Frontal cortex (tissue), 4 donors: ENCODE measurements at places on chromosomes 5 and 9.
A peak's percentile ranks its signal among the peaks of the same experiment; 100 is the strongest.

GRCh38 chr5:121285801-121286521 lies 565.7 kb upstream of the FTMT start:
- DNase-seq, result no peak

DNA sequence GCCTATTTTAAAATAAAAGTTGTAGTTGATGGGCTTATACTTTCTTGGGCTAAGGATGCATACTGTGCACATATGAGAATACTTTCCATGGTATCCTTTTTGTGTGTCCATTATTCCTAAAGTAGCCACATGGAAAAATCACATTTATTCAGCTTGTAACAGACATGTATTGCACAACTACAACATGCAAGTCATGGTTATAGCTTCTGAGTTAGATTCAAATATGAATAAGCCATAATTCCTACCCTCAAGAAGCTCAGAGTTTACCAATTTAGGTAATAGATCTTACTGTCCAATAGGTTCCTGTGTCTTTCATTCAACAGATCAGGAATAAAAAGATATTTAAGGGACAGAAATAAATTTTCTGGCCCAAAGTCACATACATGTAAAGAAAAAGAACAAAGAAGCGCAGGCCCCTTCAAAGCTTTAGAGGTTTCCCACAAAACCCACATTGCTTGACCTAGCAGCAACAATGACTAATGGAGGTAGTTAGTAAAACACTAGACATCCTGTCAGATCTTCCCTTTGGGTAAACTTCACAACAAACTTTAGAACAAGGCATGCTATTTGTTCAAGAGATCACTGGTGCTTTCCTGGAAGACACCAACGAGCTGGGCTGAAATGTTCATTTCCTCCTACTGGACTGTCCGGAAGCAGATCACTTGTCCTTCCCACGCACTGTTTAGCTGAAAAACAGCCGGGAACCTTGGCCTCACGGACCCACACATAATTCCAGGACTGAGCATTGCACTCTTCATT lies 78.4 kb upstream of the ITGA1 start:
- no peak for DNase-seq

GRCh38 chr9:92645041-92645440 lies 24.9 kb downstream of the IPPK start:
- no peak for DNase-seq

- no peak for DNase-seq
These were observed 34.7 kb upstream of the MIER3 start for GRCh38 chr5:56986626-56986947.

DNA sequence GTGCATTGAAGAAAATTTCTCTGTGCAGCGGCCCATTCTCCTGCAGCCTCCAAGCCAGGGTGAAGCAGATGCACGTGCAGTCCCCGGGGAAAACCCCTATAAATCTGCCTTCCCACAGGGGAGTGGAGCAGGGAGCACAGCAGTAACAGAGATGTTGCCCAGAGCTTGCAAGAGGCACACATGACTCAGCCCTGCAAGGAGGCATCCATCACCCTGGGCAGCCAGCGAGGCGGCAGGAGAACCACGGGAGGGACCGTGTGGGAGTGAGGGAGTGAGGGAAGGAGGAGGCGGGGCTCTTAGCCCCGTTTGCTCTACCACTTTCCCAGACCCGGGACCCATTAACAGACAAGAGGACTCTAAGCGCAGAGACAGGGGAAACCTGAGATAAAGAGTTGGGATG lies 96.2 kb upstream of the ARAP3 start:
- no peak for DNase-seq

DNA sequence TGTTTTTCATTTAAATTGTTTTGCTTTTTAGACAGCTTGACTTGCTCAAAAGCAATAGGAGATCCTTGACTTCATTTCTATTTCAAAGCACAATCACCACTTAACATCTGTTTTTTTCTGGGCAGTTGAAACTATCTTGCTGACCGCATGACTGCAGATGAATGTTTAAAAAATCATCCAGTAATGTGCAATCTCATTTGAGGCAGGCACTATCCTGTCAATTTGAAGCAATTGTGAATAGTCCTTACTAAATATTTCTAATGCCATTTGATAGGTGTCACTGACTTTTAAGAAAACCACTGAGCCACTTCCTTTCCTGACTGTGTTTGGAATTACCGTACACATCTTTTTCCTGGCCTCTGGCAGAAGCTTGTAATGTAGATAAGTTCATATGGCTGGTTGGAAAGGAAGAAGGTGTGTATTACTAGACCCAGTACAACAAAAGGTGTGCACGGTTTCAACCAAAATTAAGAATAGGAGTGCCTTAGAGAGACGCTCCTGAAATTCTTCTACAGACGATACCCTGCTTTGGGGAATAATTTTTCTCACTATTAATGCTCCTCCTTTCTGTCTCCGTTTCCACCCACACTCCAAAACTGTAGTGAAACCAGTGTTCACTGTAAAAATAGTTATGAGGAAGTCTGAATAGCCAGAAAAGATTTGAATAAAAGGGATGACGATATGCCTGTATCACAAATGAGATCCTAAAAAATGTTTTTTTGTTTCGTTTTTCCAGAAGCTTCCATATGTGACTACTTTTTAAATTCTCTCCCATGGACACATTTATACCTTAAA lies 136.7 kb upstream of the MOCS2 start:
- no peak for DNase-seq

DNA sequence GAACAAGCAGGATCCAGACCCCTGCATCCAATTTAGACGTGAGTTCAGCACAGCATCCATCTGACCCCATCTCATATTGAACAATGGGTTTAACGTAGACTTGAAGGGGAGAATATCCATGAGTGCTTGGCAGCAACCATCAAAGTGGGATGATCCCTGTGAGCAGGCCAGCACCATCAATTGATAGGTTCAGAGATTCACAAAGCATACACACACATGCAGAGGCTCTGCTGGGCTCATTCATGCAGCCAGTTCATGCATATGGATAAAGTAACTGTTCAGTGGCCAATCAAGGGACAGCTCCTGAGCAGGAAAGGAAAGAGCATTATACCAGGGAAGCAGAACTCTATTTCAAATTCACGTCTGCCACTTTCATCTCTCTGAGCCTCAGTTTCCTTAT lies 24.8 kb upstream of the CPEB4 start:
- DNase-seq, result no peak

GRCh38 chr9:131590907-131591844 lies 45.9 kb downstream of the PRRT1B start:
- peak; percentile 67 for DNase-seq

DNA sequence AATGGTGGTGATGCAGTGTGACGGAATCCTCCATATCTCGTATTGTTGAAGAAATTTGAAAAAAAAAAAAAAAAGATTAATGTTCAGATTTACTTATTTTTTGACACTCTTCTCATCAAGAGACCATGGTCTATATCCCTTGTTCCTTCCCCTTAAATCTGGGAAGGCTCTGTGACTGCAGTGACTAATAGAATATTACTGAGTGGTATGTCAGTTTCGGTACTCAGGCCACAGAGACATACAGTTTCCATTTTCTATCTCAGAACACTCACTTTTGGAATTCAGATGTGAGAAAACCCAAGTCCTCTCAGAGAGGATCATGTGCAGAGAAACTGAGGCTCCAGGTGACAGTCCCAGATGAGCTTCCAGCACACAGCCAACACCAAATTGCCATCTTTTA lies 1193.5 kb downstream of the DTWD2 start:
- DNase-seq, result no peak

GRCh38 chr5:7894439-7894838 lies 25.5 kb downstream of the MTRR start:
- DNase-seq, result no peak

DNA sequence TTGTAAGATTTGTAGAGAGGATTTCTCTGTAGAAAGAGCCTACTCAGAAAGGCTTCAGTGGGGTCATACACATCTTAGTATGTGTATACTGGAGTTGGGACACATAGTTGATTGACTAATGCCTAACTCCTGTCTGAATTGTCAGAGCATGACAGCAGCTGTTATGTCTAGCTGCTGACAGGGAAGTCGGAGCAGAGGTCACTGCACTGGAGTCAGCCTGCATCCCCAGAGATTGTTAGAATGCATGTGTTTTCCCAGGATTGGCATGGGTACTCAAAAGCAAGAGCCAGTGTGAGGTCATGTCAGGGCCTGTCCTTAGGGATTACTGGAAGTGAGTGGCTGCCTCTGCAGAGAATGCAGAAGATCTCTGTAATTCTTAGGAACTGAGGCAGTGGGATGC lies 82.7 kb downstream of the ITGA1 start:
- DNase-seq, result no peak

DNA sequence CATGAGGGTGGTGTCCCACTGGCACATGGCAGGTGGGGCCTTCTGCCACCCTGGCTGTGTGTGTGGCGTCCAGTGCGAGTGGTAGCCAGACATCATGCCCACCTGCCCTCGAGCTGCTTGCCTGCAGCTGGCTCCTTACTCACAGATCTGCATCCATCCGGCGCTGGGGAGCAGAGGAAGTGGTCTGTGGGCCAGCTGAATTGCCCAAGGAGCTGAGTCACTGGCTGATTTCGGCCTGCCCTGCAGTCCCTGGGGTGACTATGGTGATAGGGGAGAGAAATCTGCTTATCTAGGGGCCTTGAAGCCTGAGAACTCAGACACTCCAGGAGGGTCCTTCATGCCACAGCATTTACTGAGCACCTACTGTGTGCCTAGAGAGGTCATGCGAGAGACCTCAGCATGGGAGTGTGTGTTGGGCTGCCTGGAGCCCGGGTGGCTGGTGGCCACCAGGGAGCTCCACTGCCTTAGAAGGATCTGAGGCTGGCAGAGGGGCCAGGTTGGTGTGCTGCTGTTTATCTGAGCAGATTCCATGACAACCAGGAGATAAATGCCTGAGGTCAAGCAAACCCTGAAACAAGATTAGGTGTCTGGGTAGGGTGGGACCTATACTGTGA lies 57.1 kb downstream of the SLC22A5 start:
- DNase-seq, result peak; percentile 39

DNA sequence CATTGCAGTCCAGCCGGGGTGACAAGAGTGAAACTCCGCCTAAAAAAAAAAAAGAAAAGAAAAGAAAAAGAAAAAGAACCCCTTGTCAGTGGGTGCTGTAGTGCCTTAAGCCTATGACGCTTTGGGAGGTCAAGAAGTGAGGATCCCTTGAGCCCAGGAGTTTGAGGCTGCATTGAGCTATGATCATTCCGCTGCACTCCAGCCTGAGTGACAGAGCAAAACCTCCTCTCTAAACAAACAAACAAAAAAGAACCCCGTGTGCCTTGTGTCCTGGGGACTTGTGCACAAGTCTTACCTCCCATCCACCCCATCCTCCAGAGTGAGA lies 33.5 kb upstream of the STXBP1 start:
- no peak for DNase-seq
